ENCODE measurements at places on chromosomes 16 and 17.
A peak's percentile ranks its signal among the peaks of the same experiment; 100 is the strongest.

GRCh38 chr17:68457539-68458259, 403 bp upstream of the WIPI1 start:
- DNase-seq, result peak; percentile 96

GRCh38 chr17:32558326-32558955, 71.6 kb downstream of the CDK5R1 start:
- DNase-seq, result no peak

DNA sequence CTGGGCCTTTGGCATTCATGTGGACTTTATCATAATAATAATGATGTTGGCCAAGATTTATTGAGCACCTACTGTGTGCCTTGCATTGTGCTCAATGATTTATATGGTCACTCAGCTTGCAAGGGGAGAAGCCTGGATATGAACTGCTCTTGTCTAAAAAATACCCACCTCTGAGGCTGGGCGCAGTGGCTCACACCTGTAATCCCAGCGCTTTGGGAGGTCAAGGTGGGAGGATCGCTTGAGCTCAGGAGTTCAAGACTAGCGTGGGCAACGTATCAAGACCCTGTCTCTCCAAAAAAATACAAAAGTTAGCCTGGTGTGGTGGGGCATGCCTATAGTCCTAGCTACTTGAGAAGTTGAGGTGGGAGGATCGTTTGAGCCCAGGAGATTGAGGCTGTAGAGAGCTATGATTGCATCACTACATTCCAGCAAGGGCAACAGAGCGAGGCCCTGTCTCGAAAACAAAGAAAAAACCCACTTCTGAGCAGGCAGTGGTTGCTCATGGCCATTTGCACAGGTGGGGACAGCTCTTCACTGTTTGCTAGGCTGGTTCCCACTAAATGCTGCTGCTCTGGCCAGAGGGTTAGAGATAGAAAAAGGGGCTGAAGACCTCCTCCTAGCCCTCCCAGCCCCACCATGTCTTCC, 4.3 kb upstream of the ADGRG1 start:
- no peak for DNase-seq

- no peak for DNase-seq
These were observed 20.6 kb downstream of the BLMH start for GRCh38 chr17:30271102-30271501.

- peak; percentile 50 for DNase-seq
These were observed 3.7 kb upstream of the DPEP2 start for GRCh38 chr16:68003031-68003430.

DNA sequence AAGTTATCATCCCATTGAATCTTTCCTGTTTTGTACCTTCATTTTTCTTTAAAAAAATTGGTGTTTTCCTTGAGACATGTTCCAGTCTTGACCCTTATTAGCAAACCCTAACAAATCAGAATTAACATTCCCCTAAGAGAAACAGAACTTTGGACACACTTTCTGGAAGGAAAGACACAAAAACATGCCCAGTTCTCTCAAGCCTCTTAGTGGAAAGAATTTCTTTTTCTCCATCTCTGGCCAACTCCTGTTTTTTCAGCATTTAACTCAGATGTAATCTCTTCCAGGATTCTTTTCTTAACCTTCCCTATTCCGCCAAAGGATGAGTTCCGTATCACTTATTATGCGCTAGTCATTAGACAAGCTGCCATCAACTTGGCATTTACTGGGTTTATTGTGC, 23.9 kb upstream of the CDH8 start:
- no peak for DNase-seq

- no peak for DNase-seq
These were observed at the start of gene CACNG1 for GRCh38 chr17:67044016-67044772. TSS of gene CACNG1 (plus strand) at chr17:67044554. CDS start at chr17:67044661, 107 bp downstream.

GRCh38 chr16:12805066-12805465, 1.4 kb upstream of the CPPED1 start:
- DNase-seq, result no peak

DNA sequence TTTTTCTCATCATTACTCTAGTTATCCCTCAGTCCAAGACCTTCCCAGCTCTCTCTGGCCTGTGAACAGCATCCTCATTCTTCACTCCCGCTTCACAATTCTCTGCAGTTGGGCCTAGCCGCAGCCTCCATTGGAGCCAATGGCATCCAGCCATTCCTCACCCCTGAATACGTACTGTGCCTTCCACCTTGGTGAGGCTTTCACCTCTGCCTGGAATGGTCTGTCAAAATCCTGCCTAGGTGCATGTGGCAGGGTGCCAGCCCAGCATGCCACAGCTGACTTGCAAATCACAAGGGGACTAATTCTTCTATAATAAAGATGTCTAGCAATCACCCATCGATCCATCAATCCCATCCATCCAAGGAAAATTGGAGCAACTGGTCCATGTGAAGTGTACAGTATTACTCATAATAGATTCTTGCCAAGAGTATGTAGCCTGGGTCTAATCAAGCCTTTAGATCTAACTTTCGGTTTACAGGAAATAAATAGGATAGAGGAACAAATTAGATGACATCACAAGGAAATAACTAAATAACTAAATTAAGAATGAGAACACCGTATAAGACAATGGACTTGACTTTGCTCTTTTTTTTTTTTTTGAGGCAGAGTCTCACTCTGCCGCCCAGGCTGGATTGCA, 5.1 kb upstream of the CX3CL1 start:
- DNase-seq, result no peak

GRCh38 chr17:2232244-2232638, 71.3 kb downstream of the SMG6 start:
- DNase-seq, result peak; percentile 73

DNA sequence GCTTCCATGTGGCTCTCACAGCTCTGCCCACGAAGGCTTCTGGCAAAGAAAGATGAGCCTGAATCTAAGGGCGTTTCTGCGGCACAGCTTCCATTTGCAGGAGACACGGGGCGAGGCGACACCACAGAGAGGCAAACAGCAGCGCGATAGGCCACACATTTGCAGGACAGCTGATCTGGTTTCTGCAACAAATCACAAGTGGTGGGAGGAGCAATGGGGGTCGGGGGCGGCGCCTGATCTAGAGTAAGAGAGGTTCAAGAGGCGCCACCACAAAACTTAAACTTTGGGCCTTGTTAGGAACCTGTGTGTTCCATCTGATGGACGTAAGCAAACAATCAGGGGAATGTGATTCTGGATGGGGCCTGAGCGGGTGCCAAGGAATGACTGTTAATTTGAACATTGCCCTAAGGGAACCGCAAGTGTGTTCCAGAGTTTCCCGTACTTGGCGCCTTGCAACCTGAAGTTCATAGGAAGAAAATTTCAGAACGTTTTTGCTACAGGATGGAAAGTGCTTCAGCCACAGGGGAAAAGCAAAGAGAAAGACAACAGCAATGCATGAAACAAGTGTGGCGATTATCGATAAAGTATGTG, 18.9 kb upstream of the ENPP7 start:
- DNase-seq, result no peak

- DNase-seq, result no peak
These were observed 12.4 kb downstream of the TAC4 start for GRCh38 chr17:49835472-49835871.

DNA sequence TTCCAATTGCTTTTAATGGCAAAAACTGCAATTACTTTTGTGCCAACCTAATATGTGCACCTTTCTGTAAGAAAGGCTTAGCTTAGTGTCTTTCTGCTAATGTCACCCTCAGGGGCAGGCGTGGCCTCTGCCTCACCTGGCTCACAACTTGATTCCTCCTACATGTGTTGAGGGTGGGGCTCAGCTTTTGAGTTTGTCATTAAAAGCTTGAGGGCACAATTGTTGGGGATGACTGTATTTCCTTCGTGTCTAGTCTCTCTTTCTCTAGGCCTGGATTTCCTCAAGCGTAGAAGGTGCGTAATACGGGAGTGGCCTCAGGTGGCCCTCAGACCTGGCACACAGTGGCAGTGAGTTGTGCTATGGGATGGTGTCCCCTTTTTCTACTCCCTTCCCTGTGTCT, 94.4 kb downstream of the CLEC16A start:
- no peak for DNase-seq

GRCh38 chr16:70610273-70611223, 35.8 kb upstream of the IL34 start:
- DNase-seq, result no peak

DNA sequence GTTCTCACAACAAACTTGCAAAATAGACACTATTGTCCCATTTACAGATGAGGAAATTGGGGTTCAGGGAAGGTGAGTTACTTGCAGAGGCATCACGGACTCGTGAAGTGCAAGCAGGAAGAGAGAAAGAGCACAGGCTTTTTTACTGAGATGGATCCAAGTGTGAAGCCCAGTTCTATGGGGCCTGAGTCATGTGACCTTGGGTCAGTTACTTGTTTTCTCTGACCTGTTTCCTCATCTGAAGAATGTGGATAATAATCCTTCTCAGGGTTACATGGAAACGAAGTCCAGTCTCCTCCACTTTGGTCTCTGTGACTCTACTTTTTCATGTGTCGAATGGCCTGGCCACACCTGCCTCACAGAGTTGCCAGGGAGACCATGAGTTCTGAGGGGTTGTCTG, 134.4 kb downstream of the SPACA3 start:
- DNase-seq, result no peak

- DNase-seq, result no peak
These were observed 16.0 kb upstream of the JPH3 start for GRCh38 chr16:87586201-87586782.

GRCh38 chr16:89402962-89403361, 87.4 kb downstream of the ANKRD11 start:
- no peak for DNase-seq

DNA sequence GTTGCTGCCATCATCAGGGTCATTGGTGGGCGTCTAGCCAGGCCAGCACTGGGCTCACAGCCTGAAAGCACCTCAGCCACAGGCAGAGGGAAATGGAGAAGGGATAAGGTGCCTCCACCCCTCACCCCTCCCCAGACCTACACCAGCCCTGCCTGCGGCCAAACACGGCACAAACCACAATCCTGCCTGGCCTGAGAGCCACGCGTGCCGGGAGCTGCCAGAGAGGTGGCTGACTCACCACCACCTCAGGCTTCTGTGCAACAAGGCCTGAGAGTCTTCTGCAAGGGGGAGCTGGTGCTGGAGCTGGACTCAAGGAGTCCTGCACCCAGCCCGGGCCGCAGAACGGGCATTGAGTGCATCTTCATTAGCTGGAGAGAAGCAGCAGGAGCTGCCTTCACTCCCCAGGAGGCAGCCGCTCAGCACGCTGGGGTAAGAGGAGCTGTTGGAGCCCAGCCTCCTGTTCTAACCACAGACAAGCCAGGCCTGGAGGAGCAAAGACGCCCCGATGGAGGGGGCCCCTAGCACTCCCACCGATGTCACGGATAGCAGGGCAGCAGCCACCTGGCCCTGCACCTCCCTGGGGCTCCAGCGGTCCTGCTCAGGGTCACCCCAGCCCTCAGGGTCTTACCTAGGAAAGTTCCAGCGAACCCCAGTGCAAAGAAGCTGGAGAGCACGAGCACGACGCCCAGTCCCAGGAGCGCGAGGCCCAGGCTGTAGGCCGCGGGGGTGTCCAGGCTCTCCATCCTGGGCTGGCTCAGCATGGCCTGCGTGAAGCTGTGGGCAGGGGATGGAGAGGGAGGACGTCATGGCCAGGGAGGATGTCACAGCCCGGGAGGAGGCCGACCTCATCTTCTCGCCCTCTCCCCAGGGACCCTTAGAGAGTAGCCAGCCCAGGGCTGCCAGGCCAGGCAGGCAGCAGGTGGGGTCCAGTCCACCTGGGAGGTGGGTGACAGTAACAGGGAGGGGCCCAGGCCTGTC, 16.0 kb upstream of the RASD1 start:
- peak; percentile 83 for DNase-seq

DNA sequence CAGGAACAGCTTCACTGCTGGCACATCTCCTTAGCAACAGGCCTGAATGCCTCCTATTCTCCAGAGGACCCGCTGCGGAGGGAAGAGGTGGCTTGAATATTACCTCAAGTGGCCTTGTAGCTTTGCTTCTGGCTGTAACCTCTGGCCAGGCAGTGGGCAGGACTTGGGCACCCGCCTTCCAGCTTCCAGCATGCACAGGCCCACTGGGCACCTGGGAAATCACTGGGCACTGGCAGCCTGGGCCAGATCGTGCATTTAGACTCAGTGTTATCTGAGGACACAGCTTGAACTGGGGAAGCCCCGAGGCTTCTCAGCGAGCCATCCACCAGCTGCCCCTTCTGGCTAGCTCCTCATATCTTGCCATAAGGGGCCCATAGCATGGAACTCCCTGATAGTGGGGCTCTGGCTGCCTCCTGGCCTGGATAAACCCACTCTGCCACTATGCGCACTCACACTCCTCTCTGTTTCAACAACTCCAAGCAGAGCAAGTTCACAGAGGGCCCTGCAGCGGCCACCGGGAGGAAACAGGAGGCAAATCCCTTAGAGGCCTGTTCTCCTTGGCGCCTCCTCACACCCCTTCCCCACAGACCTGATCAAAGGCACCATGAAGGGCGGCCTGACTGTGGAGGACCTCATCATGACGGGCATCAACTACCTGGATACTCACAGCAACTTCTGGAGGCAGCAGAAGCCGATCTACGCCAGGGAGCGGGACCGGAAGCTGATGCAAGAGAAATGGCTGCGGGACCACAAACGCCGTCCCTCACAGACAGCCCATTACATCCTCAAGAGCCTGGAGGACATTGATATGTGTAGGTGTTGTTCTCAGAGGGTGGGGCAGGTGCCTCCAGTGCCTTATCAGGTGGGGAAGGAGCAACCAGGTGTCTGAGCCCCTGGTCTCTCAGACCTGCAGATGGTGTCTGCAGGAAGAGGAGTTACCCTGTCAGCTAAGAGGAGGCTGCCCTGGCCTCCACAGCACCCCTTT, 7.8 kb downstream of the ODAD4 start:
- no peak for DNase-seq

DNA sequence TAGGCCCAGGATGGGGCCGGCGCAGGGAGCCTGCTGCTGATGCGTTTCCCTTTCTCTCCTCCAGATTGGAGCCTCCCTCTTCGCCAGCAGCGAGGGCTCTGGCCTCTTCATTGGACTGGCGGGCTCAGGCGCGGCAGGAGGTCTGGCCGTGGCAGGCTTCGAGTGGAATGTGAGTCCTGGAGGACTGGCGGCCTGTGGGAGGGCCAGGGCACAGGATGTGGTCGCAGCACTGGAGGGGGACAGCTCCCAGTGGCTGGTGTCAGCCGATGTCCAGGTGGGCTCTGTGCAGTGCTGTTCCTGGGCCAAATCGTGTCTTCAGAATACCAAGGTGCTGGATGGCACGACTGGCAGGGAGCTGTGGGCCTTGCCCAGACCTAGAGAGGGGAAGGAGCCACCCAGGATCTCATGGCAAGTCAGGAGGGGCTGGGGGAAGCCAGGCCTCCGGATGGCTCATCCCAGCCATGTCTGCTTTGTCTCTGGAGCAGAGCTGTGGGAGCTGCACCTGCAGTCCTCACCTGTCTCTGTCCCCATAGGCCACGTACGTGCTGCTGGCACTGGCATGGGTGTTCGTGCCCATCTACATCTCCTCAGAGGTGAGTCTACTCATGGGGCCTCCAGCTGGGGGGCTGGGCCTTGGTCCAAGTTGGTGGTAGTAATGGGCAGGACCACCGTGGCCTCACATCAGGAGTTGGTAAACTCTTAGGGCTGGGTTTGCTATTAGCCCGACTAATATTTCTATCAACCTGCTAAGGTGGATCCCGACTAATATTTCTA, 7.3 kb downstream of the SLC5A10 start:
- no peak for DNase-seq

Measured in skeletal muscle cell (primary cell).